Kidney glomerular epithelial cell (primary cell): ENCODE measurements at places on chromosomes 12 and 14.
A peak's percentile ranks its signal among the peaks of the same experiment; 100 is the strongest.

DNA sequence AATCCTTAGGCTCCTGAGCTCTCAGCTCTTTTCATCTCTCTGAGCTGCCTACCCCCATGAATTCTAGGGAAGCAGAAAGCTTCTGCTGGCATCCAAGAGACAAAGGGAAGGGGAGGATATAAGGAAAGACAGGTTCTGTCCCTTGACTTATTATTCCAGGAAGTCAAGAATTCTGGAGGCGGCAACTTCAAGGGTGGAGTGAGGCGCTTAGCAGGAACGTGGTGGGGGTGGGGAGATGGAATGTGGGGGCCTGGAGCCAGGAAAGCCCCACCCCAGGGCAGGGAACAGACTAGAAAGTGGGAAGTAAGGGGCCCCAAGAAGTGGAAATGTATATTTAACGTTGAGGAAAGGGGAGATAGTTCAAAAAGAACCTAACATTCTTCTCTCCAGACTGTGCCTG lies 1.4 kb downstream of the CALCOCO1 start:
- DNase-seq: no peak

DNA sequence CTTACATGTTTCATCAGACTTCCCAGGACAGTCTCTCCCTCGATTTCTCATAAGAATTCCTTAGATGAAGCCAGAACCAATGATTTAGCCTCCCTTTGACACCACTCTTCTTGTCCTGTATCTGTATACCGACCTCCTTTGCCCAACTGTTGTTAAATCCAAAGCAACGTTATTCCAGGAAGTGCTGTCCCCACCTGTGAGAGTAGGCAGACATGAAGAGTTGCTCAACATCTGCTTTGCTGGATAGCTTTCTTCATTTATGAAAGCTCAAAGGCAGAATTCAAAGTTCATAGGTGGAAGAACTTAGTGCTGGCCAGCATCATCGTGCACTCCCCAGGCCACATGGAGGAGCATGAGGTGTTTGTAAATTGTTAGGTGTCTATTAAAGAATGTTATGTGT lies 55.6 kb downstream of the GTF2A1 start:
- no peak for DNase-seq

GRCh38 chr12:89140141-89140540 lies 212.2 kb downstream of the DUSP6 start:
- DNase-seq: no peak

GRCh38 chr12:32240831-32241230 lies 134.2 kb downstream of the BICD1 start:
- peak; percentile 6 for DNase-seq

- DNase-seq: no peak
Measured at GRCh38 chr12:15708396-15709076, 80.7 kb downstream of the EPS8 start.
